Smooth muscle cell of bladder (primary cell): ENCODE measurements at places on chromosomes 12 and 14. TPM values are rescaled to one million over a fixed set of nuclear protein-coding genes. Genes with fewer than 3 reads are reported as not detected.

NXPH4 gene
- 0.28 and 0.65 TPM in 2 replicates for total RNA-seq

KCNJ8 gene
- 10.8 and 19.8 TPM in 2 replicates for total RNA-seq

DNAJC22 gene
- 1.8 and 6.0 TPM in 2 replicates for total RNA-seq

KCNC2 gene
- total RNA-seq = not detected in 2 replicates

PDE3A gene
- 2.0 and 8.9 TPM in 2 replicates for total RNA-seq
